ENCODE measurements at places on chromosomes 2 and 18.

DNA sequence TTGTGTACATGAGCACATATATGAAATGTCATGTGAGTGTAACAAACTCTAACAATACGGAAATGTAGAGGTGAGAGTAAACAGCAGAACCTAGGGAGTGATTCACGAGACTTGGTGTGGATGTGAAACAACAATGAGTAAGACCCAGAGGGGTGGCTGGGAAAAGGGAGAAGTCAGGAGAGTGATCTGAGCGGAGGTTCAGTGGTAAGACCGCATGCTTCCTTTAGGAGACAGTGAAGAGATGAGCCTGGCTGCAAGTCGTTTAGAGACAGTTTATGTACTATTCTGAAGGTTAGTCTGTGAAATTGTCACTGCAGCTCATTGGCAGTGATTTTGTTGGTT, 150.6 kb downstream of the PRPF40A start:
- DNase-seq, result no peak

DNA sequence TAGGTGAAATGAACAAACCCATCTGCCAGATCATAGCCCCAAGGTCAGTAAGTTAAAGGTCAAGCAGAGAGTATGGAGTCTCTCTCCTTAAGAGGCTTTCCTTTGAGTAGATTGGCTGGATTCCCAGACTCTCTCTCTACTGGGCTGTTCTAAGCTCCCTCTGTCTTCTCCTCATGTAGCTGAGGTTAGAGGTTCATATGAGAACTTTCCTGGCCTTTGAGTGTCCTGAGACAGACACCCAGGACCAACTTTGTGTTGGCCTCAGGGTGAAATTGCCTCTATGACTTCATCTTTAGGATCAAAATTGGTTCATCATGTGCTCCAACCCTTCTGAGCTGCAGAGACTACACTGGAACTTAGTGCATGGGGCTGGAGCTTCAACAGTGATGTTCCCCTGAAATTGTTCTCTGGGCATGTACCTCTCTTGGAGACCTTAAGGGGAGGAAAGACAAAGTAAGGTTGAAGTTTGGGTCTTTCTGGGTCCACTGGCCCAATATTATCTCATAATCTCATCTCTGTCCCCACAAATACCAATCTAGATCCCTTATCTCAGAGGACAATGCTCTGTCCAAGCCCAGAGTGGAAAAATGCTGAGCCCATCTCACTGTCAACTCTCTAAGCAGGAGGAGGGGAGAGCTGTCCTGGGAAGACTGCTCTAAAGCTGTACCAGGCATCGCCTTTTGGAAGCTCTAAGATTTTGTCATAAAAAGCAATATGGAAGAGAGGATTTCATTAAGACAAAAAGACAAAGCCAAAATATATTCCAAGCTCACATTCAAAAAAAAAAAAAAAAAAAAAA, 177.3 kb upstream of the ARL4C start:
- DNase-seq, result no peak

GRCh38 chr2:35891528-35891927, 464.1 kb upstream of the CRIM1 start:
- no peak for DNase-seq

GRCh38 chr18:78892177-78892576, 87.4 kb upstream of the SALL3 start:
- no peak for DNase-seq

DNA sequence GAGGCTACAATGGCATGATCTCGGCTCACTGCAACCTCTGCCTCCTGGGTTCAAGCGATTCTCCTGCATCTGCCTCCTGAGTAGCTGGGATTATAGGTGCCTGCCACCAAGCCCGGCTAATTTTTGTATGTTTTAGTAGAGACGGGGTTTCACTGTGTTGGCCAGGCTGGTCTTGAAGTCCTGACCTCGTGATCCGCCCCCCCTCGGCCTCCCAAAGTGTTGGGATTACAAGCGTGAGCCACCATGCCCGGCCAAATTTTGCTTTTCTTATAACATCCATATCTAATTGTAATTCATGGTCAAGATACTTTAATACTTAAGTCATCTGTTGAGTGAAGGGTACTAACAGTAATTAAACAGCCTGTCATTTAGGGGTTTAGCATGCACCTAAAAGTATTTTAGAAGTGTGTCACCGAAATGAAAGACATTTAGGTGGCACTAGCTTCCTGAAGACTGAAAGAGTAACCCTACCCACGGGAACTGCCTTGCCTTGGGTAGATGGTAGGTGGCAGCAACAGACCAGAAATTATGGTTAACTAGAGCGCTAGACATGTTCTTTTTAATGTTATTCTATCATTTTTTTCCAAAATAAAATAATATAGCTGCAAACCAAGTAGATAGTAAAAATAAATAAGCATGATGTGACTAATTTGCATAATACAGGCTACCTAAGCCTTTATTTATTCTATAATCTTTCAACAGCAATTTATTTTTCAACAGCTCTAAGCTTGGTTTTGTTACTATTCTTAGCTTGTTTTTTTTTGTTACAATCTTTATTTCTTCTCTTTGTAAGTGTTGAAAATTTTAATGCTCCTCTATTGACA, 8.6 kb upstream of the ACYP2 start:
- DNase-seq, result no peak

DNA sequence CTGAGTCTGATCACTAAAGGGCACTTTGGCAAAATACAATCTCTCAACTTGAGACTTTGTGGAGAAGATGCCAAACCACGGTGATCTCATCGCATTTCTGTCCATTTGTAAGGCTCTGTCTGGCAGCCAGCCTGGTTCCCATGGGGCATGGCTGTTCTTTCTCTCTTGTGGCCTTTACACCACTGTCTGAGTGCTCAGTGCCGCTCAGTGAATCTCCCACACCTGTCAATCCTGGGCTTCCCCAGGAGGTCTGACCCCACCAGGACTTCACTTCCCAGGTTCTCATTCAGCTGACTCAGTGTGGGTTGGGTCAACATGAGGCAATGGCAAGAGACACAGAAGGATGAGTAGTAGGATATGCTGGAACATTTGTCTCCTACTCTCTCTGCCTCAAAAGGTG, 96.8 kb upstream of the TRIB2 start:
- peak; percentile 61 for DNase-seq

- no peak for DNase-seq
These were observed 1.1 kb downstream of the PTH2R start for GRCh38 chr2:208407667-208408066.

GRCh38 chr2:4549666-4550210, 846.4 kb downstream of the DCDC2C start:
- DNase-seq, result no peak

DNA sequence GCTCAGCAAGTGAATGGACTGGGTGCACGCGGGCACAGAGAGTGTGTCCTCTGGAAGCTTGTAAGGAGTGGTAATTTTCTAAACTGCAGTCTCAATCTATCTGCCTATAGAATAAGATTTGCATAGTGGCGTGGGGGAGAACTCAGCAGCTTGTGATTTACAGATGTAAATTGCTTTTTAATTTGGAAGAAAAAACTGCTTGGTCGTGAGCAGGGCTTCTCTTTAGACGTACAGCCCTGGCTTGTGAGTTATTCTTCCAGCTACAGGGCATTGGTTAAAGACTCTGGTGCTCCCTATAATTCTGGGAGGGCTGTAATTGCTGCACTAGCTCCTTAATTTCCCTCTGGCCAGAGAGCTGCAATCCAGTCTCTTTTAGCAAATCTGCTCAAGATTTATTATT, 84.9 kb downstream of the MARCO start:
- no peak for DNase-seq

DNA sequence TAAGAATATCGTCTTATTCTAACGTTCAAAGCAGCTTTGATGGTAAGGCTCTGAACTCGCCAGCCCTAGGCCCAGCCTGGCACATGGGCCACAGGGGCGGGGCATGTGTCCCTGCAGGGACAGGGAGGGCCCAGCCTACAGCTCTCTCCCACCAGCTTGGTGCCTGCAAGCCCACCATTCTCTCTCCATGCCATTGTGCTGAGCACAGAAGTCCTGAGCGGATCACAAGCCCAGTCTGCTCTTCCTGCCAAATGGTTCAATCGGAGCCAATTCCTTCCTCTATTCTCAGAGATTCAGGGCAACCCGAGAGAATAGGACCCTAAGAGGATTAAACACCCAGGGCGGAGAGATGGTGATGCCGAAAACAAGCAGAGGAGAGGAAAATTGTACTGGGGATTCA, 50.3 kb upstream of the APCDD1 start:
- no peak for DNase-seq

- DNase-seq, result no peak
These were observed 25.3 kb downstream of the GPR55 start for GRCh38 chr2:230899786-230900185.

DNA sequence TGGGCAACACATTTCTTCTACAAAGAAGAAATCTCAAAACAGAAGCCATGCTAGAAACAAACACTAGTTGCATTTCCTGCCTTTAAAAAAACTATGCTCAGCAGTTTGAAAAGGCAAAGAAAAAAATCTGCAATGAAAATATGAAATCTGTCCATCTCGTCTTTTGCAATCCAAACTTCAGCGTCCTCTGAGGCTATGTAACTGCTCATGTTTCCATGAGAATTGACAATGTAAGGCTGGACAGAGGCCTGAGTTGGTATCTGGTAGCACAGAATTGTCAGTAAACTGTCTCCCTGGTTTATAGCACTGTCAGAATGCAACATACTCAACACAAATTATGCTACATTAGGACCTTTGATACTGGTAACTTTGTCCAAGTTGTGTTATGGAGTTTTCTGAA, 429.9 kb downstream of the ARHGAP15 start:
- no peak for DNase-seq

DNA sequence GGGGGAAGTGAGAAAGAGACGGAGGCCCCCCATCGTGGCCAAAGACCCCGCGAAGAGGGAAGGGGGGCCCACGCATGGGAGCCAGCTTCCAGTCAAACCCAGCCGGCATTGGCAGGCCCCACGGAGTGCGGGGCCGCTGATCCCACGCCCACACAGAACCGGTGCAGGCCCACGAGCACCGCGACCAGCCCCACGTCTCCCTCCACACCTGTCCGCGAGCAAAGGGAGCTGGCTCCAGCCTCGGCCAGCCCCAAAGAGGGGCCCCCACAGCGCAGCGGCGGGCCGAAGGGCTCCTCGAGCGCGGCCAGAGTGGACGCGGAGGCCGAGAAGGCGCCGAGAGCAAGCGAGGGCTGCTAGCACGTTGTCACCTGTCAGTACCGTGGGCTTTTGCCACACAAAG, 125.0 kb upstream of the TWIST2 start:
- DNase-seq, result no peak

DNA sequence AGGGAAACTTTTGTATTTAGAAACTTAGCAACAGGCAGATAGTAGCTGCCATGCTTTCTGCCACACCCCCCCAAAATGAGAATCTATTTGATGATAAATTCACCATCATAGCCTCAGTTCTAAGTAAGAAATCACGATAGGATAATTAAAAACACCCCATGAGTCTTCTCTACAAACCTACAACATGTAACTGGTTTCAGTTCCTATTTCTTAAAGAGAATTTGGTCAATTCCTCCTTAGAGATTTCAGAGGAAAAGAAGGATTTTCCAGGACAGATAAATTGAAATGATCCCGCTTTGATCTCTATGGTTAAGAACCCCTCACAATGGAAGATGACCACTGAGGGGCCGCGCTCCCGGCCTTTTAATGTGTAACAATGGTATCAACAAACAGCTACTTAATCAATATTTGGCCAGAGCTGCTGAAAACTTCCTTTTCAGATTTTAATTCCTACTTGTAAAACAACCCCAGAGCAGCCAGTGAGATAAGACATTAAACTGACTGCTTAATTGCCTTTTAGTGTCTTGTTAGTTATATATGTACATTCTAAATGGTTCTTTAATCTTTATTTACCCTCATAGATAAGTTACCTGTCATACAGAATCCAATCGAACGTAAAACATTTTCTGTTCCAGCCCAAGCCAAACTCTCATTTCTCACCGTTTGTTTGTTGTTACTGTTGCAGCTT, 10.1 kb downstream of the PAX3 start:
- DNase-seq, result no peak

- peak; percentile 84 for DNase-seq
These were observed 313.8 kb downstream of the MTX2 start for GRCh38 chr2:176582990-176583481.

DNA sequence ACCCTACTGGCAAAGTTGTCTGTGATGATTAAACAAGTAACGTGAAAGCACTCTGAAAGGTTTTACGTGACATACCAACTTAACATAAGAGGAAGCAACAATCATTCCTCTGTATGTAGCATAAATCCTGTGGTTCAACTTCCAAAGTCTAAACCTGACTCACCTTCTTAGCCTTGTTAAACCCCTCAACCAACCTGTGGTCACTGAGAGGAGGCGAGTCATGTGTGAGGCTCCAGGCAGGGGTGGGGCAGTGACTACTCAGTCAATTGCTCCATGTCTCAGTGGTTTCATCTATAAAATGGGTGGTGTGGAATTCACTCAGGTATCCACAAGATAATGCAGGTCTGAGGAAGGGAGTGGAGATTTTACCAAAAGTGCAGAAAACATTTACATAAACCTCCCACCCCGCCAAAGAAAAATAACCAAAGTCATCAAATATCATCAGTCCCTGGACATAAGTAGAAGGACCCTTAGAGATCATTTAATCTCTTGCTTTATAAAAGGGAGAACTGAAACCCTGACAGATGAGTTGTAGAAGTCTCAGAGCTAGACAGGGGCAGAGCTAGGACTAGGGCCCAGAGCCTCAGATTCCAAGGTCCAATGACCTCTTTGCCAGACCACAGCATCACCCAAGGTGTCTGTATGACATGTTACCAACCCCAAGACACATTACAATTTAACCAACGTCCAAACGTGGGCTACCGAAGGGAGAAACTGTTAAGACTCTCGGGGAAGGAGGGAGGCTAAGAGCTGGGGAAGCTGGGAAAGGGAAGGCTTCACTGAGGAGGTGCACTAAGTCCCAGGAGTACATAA, 3.7 kb upstream of the PCBP1 start:
- peak; percentile 97 for DNase-seq

DNA sequence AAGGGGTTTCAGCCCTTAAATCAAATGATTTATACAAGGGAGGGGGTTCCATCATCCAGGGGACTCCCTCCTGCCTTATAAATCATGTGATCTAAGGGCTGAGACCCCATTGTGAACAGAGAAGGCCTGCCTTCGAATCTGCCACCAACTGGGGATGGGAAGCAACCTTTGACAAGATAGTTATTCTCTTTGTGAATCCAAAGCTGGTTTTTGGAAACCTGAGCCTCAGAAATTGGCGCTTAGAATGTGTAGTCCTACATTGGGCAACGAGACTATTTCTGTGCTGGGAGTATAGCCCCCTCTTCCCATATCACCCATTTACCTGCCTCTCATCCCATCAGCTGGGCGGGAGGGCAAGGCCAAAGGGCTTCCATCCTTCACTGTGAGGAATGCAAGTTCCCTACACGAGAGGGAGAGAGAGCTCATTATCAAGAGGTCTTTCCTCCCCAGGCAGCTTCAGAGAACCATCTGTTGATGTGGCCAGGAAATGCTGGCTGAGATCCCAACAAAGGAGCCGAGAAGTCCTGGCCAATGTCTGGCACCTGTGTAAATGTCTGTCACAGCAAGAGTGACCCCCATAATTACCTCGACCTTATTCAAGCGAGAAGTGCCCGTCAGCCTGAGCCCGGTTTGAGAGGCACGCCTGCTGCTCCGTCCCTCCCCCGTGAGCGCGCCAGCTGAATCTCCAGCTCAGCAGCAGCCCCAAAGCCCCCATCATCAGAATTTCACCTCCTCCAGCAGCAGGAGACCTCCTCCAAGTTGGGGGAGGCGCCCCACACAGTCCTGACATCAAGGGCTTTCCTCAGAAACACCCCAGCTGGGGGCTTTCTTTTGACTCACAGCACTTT, 48.4 kb upstream of the APCDD1 start:
- no peak for DNase-seq
